ENCODE measurements at places on chromosomes 3 and 15. TPM values are rescaled to one million over a fixed set of nuclear protein-coding genes. Genes with fewer than 3 reads are reported as not detected.

DNA sequence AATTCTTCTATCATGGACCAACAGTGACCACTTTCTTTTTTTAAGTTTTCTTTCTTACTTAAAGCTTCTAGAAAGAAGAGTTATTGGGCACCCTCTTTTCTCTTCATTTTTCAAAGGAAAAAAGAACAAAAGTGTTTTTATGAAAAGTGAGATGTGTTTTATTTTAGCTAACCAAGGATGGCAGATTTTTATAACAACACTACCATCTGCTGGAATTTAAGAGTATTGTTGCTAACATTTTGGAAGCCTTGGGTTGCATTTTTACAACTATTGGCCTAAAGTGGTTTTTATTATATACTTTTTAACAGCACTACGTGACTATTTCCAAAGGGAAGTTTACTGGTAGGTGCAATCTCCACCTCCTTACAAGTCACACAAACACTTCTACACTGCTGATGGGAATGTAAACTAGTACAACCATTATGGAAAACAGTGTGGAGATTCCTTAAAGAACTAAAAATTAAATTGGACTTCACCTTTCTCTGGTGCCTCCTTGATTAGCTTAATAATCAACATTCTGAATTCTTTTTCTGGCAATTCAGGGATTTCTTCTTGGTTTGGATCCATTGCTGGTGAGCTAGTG is 237.7 kb upstream of the AGTR1 start:
- H3K4me3 ChIP-seq, result no peak overlapping the region
- no peaks in the 10 kb centered on the region for H3K36me3 ChIP-seq
- H3K4me1 ChIP-seq, result peaks cover 10% of the 10 kb centered on the region
- no peak overlapping the region for H3K27ac ChIP-seq
- DNase-seq, result no peak

DNA sequence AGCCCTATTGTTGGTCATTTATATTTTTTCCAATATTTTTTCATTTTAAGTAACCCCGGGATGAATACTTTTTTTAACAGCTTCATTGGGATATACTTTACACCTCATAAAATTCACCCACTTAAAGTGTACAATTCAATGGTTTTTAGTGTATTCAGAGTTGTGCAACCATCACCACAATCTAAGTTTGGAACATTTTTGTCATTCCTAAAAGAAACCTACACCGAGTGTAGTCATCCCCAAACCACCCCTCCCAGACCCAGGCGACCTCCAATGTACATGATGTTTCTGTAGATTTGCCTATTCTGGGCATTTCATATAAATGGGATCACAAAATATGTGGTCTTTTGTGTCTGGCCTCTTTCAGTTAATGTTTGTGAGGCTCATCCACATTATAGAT is 118.3 kb upstream of the FRMD4B start:
- no peaks in the 10 kb centered on the region for H3K36me3 ChIP-seq
- no peak overlapping the region for H3K4me3 ChIP-seq
- DNase-seq, result no peak
- no peak overlapping the region for H3K27ac ChIP-seq
- H3K4me1 ChIP-seq, result no peaks in the 10 kb centered on the region

CACNA2D2 gene
- total RNA-seq, result not detected

DNA sequence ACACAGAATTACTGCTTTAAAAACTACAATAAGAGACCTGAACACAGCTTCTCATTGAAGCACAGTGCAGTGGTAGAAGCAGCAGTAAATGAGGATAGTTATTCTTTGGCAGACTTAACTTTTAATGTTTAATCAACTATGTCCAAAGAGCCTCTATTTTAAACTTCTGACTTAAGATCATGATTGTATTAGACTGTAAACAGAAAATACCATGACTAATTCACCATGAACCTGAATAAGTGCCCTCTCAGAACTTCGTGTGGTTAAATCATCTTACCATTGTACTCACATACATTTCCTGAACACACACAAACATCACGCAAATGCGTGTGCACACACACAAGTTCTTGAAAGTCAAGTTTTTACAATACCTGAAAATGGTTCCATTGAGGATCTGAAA is 13.9 kb downstream of the CEP152 start:
- peaks cover 3% of the 10 kb centered on the region for H3K4me1 ChIP-seq
- H3K4me3 ChIP-seq, result no peak overlapping the region
- H3K27me3 ChIP-seq, result no peaks in the 10 kb centered on the region
- no peak overlapping the region for H3K27ac ChIP-seq

GRCh38 chr3:78604341-78604740 is 1163.5 kb downstream of the ROBO1 start:
- no peak overlapping the region for H3K4me3 ChIP-seq
- DNase-seq, result peak; percentile 17
- H3K4me1 ChIP-seq, result no peaks in the 10 kb centered on the region
- H3K27ac ChIP-seq, result no peak overlapping the region

DNA sequence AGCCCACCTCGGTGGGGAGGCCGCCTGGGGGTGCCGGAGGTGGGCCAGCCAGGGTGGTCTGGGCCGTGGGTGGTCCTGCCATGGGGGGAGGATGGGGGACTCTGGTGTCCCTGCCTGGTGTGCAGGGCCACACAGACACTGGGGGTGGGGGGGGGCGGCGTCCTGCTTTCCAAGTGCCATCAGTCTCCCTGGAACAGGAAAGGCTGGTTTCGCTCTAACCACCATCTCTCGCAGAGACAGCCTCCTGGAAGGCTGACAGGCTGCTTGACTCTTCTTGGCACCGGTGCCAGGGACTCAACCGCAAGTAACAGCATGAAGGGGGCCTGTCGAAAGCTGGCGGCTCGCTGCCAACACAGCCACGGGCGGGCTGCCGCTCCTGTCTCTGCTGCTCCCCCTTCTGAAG is 40.3 kb downstream of the RGMA start:
- no peak overlapping the region for H3K27ac ChIP-seq
- H3K4me1 ChIP-seq, result no peaks in the 10 kb centered on the region
- no peaks in the 10 kb centered on the region for H3K27me3 ChIP-seq
- no peak for DNase-seq
- H3K36me3 ChIP-seq, result no peaks in the 10 kb centered on the region
- H3K4me3 ChIP-seq, result no peak overlapping the region

DNA sequence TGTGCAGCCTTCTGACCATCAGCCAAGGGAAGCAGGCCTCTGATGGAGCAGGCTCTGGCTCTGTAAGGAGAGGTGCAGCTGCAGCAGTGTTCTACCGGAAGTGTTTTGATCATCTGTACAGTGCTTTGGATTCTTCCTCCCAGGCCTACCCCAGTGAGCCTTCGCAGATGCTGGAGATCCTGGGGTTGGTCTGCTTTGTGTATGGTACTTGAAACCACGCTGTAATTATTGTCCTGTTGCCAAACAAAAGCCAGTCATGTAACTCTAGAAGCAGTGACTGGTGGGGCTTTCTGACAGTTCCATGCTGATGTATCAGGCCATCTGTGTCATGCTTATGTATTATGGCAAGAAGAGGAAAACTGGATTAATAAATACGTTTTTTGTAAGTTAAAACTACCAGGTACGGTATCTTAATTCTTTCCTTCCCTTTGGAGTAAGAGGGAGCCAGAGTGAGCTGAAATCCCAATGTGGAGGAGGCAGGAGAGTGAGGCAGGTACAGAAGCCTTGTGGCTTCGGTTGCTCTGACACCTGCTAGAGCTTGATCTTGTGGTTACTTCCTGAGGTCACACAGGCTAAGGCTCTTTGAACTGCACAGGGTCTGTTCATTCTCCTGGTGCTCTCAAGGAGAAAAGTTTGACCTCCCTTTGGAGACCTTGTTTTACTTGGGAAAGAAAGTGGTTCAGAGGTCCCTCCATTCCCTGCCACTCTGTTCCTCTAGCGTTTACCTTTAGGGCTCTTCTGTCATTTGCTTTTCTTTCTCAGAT is 3.7 kb downstream of the TMEM42 start:
- no peak overlapping the region for H3K4me3 ChIP-seq
- DNase-seq, result no peak
- peaks cover 7% of the 10 kb centered on the region for H3K4me1 ChIP-seq
- H3K36me3 ChIP-seq, result no peaks in the 10 kb centered on the region

DNA sequence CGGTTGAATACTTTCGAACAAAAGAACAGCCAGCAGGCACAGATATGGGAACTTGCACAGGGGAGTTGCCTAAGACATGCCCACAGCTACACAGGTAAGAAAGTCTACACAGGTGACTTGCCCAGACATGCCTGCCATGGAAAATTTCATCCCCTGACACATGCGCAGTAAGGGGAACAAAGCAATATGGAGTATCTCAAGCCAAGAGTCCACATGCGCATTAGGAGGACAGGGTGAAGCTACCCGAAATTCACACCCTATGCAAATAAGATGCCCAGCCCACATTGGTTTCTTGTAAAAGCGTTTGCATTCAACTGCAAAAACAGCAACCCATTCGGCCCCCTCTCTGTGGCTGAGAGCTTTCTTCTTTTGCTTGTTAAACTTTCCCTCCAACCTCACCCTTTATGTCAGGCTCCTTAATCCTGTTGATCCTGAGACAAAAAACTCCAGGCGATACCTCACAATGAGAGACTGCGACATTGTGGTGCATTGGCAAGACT is 49.3 kb upstream of the TRPM1 start:
- no peak overlapping the region for H3K4me3 ChIP-seq
- no peak for DNase-seq
- H3K36me3 ChIP-seq, result no peaks in the 10 kb centered on the region
- no peak overlapping the region for H3K27ac ChIP-seq

- peaks cover 29% of the 10 kb centered on the region for H3K27me3 ChIP-seq
- H3K4me1 ChIP-seq, result no peaks in the 10 kb centered on the region
- no peak overlapping the region for H3K4me3 ChIP-seq
- no peak overlapping the region for H3K27ac ChIP-seq
- no peak for DNase-seq
Observed at GRCh38 chr3:197561926-197562325, 6.2 kb upstream of the BDH1 start.

- H3K4me1 ChIP-seq, result peaks cover 5% of the 10 kb centered on the region
- H3K27me3 ChIP-seq, result no peaks in the 10 kb centered on the region
- no peak for DNase-seq
- no peaks in the 10 kb centered on the region for H3K36me3 ChIP-seq
- H3K4me3 ChIP-seq, result no peak overlapping the region
Observed at GRCh38 chr3:100561459-100562158, 47.8 kb upstream of the ADGRG7 start.

GRCh38 chr3:141249041-141249440 is 17.4 kb downstream of the PXYLP1 start:
- no peak overlapping the region for H3K27ac ChIP-seq
- H3K36me3 ChIP-seq, result no peaks in the 10 kb centered on the region
- H3K4me1 ChIP-seq, result no peaks in the 10 kb centered on the region
- H3K4me3 ChIP-seq, result no peak overlapping the region
- no peaks in the 10 kb centered on the region for H3K27me3 ChIP-seq

DNA sequence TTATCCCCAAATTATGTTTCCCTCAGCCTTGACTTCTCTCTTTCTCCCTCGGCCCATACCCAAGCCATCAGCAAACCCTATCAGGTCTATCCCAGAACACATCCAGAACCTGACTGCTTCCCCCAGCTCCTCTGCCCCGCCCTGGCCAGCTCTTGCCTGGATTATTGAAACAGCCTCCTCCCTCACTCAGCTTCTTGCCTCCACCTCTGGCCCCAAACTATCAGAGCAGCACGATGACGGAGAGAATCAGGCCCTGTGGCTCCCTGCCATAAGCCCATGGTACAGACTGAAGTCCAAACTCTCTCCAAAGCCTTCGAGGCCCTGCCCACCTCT is 105.3 kb upstream of the LINGO1 start:
- no peaks in the 10 kb centered on the region for H3K4me1 ChIP-seq
- H3K36me3 ChIP-seq, result no peaks in the 10 kb centered on the region
- DNase-seq, result no peak

INKA1 gene
- 26.5 TPM for total RNA-seq

GRCh38 chr3:54360320-54360719 is 238.0 kb downstream of the CACNA2D3 start:
- no peaks in the 10 kb centered on the region for H3K36me3 ChIP-seq
- H3K4me3 ChIP-seq, result no peak overlapping the region
- no peak for DNase-seq

DNA sequence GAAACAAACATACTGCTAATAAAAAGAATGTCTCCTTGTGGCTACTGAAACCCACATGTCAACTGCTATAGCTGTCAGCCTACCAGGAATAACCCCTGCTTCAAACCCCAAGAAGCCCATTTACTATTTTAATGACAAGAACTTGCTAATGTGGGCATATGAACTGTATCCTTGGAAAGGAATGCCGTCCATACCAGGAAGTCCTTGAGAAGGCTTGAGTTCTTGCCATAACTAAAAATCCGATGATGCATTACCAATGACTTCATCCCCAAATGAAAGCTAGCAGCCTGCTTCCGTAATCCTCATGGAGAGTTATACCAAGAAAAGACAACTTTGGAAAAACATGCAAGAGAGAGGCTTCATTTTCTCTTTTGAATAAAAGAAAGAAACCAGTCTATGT is 34.8 kb downstream of the MINDY4B start:
- no peak overlapping the region for H3K4me3 ChIP-seq
- H3K4me1 ChIP-seq, result no peaks in the 10 kb centered on the region
- H3K27ac ChIP-seq, result no peak overlapping the region
- H3K27me3 ChIP-seq, result peaks cover 6% of the 10 kb centered on the region
- H3K36me3 ChIP-seq, result no peaks in the 10 kb centered on the region

PPP1R14D gene
- total RNA-seq, result not detected

DNA sequence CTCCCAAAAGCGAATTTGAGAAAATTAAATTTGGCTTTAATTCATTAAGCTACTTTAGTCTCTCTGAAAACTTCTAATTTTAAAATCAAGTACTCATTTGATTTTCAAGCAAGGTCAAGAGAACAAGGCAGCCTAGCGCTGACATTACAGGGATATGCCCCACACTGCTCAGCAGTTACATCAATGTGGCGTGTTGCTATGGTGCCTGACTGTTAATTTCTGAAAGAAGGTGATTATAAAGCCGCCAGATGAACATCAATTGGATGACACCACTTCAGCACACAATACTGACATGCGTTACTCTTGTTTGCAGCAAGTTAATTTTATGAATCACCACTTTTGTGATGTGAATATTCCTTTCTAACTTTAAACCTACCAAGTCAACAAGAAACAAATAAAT is 284.4 kb downstream of the FOXP1 start:
- H3K27me3 ChIP-seq, result no peaks in the 10 kb centered on the region
- no peaks in the 10 kb centered on the region for H3K36me3 ChIP-seq
- no peak for DNase-seq
- H3K27ac ChIP-seq, result no peak overlapping the region
- H3K4me1 ChIP-seq, result peaks cover 6% of the 10 kb centered on the region

DNA sequence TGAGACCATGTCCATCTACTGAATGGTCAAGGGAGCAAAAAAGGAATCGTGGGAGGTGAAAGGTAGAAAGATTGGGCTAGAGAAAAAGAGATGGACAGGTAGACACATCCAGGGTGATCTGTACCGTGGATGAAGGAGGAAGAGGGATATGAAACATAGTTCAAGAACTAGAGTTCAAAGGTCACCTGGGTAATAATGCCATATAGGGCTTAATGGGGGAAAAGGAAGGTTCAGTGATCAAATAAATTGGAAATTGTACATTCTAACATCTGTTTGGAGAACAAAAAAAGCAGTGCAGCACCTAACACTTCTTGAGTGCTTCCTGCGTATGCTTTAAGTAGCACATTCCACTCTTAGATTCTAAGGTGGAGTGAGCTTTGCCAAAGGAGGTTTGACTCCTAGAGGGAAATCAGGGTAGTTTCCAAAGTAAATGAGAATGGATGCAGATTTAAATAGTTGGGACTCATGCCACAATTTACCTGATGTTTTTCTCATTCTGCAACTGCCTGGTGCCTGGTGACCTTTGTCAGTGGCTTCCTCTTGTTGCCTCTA is 46.6 kb downstream of the MITF start:
- H3K36me3 ChIP-seq, result no peaks in the 10 kb centered on the region
- H3K4me3 ChIP-seq, result no peak overlapping the region
- peaks cover 22% of the 10 kb centered on the region for H3K4me1 ChIP-seq
- H3K27me3 ChIP-seq, result no peaks in the 10 kb centered on the region

GOLGA8R gene
- total RNA-seq, result 2.2 TPM

GRCh38 chr3:52388933-52389332 is 56.0 kb downstream of the SEMA3G start:
- DNase-seq, result no peak
- H3K27me3 ChIP-seq, result no peaks in the 10 kb centered on the region
- H3K36me3 ChIP-seq, result no peaks in the 10 kb centered on the region

GABRR3 gene
- not detected for total RNA-seq

Measured in endothelial cell of umbilical vein (primary cell).